Lung microvascular endothelial cell (primary cell): ENCODE measurements at places on chromosomes 4 and X. TPM values are rescaled to one million over a fixed set of nuclear protein-coding genes. Genes with fewer than 3 reads are reported as not detected.

The OTUD5 gene
- total RNA-seq: 19.4 and 23.8 TPM in 2 replicates

The IBSP gene
- not detected in 2 replicates for total RNA-seq

The DUX4 gene
- total RNA-seq: not detected in 2 replicates

The PNMA3 gene
- total RNA-seq: not detected in 2 replicates

The ESX1 gene
- total RNA-seq: 2.6 TPM in 1 of 2 replicates, not detected in the other

The TMEM31 gene
- 0.22 TPM in 1 of 2 replicates, not detected in the other for total RNA-seq

The ADH1B gene
- under 0.01 TPM in 2 replicates for total RNA-seq

The YTHDC1 gene
- total RNA-seq: 16.6 and 28.8 TPM in 2 replicates

The USP17L15 gene
- not detected in 2 replicates for total RNA-seq

The P2RY10 gene
- total RNA-seq: not detected in 2 replicates

The DCAF4L1 gene
- under 0.01 TPM in 2 replicates for total RNA-seq

The CD38 gene
- 10.9 and 11.1 TPM in 2 replicates for total RNA-seq

The INTU gene
- 1.2 and 1.3 TPM in 2 replicates for total RNA-seq

The GPC3 gene
- not detected in 2 replicates for total RNA-seq

The LIMCH1 gene
- 15.7 and 20.7 TPM in 2 replicates for total RNA-seq

The FGG gene
- total RNA-seq: not detected in 2 replicates

The EGF gene
- total RNA-seq: not detected in 2 replicates

The VSIG1 gene
- 0.20 and 0.65 TPM in 2 replicates for total RNA-seq

The TFE3 gene
- total RNA-seq: 8.3 TPM in 2 replicates

The SULT1B1 gene
- 1.6 and 8.3 TPM in 2 replicates for total RNA-seq
